ENCODE measurements at places on chromosomes 12 and 14.
A peak's percentile ranks its signal among the peaks of the same experiment; 100 is the strongest.

- DNase-seq, result no peak
Observed at GRCh38 chr14:72120315-72120714, 188.1 kb downstream of the RGS6 start.

- DNase-seq, result no peak
Observed at GRCh38 chr12:125734137-125734536, 668.9 kb downstream of the AACS start.

DNA sequence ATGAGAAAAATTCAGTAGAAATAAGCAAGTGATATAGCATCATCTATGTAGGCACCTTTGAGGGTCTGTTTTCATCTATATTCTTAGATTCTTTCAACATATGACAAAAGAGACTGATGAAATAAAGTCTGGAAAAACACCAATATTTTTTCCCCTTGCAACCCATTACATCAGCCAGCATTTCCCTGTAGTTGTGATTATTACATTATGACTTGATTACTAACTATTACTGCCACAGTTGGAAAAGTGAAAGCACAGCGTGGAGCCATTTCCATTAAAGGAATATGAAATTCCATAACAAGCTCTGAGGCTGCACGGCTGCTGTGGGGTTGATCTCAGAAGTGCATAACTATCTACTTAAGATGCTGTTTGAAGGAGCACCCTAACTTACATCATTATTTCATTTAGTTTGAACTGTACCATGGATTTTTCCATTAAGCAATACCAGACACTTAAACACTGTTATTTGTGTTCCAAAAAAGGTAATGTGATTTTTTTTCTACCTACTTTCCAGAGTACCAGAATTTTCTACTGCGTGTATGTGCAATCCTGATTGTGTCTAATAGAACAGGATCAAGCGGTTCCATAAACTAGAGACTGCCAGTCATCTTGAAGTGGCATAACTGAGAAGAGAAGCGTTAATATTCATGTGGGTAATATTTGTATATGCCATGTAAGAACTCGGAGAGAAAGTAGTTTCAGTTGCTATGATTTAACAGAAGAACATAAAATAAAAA is 405.5 kb downstream of the MDGA2 start:
- no peak for DNase-seq

DNA sequence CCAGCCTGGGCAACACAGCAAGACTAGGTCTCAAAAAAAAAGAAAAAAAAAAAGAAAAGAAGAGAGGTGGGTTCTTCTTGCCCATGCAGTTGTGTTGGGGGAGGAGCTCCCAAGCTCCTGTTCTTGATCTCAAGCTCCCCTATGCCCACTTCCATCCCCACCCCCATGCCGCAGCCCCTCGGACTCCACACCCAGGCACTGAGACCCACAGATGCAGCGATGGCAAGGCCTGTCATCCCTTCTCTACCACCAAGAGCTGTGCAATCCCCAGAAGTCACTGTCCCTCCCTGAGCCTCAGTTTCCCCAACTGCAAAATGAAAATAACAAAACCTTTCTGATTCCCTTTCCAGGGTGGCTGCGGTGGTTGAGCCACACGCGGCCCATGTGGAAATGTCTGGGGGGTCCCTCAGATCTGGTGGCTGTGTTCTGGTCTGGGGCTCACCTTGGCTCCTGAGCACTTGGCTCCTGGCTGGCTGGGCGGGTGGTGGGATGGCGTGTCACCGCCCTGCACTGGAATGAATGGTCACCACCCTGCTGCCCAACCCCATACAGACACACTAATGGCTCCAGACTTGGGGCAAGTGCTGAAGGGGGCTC is 22.6 kb upstream of the KIF26A start:
- DNase-seq, result no peak

- no peak for DNase-seq
Observed at GRCh38 chr12:56258820-56259183, 618 bp upstream of the ANKRD52 start.

DNA sequence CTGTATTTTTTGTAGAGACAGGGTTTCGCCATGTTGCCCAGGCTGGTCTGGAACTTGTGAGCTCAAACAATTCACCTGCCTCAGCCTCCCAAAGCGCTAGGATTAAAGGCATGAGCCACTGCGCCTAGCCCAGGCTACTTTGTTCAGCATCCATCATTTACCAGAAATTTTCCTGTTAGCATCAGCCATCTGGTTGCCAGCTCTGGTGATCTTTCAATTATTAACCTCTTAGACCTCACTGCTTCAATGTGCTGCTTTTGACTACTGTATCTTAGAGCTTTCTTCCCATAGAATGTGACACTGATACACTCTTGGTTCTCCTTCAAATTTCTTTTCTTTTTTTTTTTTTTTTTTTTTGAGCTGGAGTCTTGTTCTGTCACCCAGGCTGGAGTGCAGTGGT is 5.4 kb upstream of the AMHR2 start:
- DNase-seq, result no peak

DNA sequence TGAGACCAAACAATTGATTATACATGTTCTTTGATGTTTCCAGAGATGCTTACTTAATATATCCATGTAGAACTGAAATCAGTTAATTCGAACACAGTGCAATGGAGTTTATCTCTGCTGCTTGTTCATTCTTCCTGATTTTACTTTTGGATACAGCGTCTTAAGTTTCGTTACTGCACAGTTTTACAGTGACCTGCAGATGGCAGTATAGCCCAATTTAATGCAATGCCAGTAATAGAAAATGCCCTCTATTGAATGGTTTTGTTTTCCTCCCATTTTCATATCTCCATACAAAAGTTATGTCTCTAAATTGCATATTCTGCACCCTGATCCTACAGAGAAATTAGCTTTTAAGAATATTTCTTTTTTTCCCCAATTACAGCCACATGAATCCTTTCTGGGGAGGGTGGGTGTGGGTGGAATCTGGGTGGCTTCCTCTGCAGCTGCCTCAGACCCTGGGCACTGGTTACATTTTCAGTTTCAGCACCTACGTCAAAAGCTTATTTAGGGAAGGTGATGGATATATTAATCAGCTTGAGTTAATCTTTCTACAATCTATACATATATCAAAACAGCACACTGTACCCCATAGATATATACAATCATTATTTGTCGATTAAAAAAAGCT is 101.1 kb upstream of the DCD start:
- peak; percentile 71 for DNase-seq

DNA sequence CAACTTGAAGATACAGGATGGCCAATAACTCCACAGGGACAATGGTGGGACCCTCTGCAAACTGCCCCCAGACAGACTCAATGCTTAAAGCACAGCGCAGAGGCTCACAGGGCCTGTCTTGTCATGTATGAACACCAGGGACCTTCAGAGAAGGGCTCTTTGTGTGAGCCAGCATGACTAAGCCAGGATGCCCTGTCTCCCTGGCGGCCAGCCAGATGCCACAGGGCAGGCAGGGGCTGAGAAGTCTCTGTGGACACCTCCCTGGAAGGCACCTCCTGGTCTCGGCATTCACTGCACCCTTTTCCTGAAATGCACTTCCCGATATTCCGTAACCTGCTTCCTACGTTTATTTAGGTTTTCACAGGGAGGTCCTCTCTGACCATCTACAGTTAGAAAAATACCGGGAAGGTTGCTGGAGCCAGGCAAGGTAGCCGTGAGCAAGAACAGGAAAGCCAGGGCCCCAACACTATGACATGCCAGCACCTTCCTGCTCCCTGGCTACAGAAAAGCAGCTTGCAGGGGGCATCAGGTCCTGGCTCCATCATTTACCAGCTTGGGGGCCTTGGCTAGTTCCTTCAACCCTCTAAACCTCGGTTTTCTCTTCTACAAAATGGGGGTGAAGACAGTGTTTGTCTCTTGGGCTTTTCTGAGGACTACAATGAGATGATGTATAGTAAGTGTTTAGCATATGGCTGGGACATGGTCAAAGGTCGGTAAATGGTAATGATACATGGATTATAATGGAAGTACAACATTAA is 65.0 kb downstream of the PITPNM2 start:
- DNase-seq, result no peak

DNA sequence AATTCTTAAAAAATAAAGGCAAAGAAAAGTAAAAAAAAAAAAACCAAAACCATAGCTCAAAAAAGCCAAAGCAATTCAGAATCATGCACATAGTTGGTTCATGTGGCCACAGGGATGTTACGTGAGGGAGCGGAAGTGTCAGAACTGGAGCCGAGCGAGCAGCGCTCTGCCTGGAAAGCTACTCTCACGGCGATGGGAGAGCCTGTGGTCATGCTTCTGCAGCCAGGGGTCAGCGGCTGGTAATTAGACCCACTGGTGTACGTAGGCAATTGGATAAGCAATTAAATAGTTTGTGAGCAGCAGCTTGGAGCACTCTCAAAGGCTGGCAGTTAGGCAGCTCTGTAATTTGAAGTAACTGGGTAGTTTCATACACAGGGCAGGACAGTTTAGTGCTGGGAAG is 58.1 kb downstream of the TRHDE start:
- DNase-seq, result no peak

DNA sequence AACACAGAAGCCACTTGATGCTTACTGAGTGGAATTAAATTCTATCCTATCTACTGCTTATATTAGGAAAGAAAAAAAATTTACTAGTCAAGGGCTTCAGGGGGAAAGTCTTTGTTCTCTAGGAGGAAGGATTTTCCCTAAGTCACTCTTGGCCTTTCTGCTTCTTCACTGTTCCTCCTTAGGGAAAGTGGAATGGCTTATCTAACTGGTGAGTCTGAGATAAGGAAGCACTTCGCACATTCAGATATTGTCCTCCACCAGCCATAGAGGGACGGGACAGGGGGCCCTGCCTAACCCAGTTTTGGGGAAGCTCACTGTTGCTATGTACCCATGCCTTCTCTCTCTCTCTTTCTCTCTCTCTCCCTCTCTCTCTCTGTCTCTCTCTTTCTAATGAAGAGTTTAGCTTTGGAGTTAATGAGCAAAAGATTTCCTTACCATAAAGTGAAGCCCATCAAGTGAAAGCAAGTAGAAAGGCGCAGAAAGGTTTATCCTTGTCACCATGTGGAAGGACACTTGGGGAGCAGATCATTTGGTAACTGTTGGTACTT is 450.6 kb downstream of the ZFP36L1 start:
- DNase-seq, result no peak

- no peak for DNase-seq
Observed at GRCh38 chr12:80277732-80278131, 166.3 kb upstream of the PTPRQ start.

DNA sequence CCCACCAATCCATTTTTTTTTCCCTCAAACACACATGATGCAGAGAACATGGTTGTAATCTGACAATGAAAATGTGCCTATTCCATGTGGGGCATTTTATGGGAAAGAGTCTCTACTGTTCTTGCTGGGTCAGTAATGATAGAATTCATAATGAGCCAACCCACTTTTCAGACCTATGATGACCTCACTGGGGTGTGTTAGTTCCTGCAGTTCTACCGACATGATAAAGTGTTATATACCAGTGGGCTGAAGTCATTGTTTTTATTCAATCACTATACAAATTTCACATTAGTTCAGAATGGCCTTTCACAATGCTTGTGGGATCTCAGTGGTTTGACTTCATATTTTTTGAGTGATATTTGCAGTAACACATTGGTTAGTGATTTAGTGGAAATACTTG is 47.5 kb downstream of the PPFIBP1 start:
- DNase-seq, result no peak

- no peak for DNase-seq
Observed at GRCh38 chr14:39812532-39813320, 380.5 kb upstream of the FBXO33 start.

DNA sequence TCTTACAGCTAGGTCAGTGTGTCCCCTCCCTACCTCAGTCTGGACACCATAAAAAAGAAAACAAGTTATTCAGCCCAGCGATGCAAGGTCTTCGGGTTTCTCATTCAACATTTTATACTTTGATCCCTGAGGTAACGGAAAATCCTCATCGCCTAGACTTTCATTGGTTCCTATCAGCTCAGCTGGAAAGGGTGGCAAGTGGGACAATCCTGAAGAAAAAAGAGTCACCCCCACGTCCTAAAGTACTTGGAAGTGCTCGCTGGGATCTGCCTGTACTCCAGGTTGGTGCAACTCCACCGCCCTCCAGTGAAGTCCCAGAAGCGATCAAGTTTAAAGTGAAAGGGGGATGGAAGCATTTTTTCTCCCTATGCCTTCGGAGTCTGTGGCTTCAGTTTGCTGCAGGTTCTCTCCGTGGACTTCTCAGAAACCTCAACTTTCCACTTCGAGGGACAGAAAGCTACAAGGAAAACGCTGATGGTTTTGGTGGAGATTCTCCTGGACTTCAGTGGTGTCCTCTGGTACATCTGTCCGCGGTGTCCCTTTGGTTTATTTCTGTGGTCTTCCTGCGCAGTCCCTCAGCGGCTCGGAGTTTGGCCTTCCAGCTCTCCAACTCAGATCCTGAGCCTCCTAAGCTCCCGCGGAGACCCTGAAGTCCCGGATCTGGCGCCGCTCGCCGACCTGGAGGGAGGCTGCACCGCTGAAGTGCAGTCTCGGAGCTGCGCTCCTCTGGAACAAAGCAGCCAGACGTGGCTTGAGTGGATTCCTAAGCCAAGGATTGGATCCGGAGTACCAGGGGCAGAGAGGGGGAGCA is 1.8 kb upstream of the LRFN5 start:
- DNase-seq, result no peak

DNA sequence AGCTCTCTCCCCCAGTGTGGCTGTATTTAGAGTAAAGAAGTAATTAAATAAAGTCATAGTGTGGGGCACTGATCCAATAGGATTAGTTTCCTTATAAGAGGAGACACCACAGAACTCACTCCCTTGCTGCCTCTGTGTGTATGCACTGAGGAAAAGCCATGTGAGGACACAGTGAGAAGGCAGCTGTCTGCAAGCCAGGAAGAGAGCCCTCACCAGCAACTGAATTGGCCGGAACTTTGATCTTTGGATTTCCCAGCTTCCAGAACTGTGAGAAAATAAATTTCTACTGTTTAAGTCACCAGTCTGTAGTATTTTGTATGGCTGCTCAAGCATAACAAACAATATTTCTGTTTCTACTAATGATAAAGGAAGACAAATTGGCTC is 368.7 kb upstream of the PRICKLE1 start:
- DNase-seq, result no peak

DNA sequence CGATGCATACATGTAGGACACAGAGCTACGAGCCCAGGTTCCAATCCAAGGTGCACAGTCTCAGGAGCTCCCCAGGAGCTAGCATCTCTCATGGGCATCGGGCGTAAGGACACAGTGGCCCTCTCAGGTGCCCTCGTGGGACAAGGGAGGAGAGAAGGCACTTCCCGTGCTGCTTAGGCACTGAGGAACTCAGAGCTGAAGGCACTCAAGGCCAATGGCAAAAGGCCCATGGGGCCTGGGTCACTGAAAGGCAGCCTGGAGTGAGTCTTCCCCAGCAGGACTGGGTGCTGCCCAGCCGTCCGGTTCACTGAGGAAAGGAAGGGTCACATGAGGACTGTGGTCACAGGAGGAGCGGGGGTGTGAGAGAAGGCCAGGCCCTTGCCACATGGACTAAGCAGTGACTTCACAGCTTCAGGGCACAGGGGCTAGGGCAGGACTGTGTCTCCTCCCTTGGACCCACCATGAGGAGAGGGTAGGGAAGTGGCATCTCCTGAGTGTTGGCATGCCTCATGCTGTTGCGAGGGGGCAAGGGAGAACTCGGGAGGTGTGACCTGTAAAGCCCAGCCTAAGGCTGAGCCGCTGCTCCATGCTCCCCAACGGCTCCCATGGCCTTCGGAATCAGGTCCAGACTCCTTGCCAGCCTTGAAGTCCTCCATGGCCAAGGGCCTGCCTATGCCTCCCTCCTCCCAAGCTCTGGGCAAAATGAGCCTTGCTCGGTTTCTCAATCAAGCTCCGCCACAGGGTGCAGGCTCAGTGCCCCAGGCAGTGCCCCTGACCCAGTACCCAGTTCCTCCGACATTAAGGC is 51.8 kb downstream of the CHGA start:
- DNase-seq, result no peak
